Fibroblast of skin of left quadriceps (primary cell): ENCODE measurements at places on chromosomes 3 and 15.
A peak's percentile ranks its signal among the peaks of the same experiment; 100 is the strongest.

- DNase-seq: no peak
Measured at GRCh38 chr3:43010638-43011037, 31.5 kb downstream of the GASK1A start.

DNA sequence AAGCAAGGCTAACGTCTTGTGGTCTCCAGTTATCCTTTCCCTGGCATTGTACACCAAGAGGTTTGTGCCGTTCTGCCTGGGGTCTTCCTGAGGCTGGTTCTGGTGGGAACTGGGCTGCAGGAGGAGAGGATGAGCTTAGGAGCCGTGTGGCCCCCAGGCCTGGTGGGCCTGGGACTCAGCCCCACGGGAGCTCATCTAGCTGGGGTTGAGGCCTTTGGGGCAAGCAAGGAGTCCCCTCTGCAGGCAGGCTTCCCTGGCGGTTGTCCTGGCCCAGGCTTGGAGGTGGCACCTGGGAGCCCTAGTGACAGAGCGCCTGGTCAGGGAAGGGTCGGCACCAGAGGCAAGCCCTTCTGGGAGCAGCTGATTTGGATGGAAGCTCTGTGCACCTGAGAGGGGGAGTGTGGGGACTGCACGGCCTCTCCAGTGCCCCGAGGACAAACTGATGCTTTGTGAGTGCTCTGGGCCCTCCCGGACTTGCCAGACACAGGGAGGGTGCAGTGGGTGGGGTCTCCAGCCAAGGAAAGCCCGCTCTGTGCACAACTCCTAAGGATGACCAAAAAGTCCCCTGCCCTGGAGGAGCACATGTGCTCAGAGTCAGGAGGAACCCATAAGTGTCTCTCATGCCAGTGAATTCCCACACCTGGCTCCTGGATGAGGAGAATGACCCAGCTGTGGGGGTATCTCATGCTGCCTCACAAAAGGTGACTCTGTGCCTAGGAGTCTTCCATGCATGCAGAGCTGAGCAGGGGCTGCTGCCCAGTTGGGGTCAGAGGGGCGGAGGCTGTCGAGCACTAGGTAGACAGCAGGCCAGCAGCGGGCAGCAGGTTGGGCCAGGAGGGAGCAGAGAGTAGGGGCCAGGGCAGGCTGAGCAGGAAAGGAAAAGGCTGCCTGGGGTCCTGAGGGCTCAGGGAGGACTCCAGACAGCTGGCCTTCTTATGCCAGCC, 2.7 kb downstream of the PAK6 start:
- DNase-seq: no peak

DNA sequence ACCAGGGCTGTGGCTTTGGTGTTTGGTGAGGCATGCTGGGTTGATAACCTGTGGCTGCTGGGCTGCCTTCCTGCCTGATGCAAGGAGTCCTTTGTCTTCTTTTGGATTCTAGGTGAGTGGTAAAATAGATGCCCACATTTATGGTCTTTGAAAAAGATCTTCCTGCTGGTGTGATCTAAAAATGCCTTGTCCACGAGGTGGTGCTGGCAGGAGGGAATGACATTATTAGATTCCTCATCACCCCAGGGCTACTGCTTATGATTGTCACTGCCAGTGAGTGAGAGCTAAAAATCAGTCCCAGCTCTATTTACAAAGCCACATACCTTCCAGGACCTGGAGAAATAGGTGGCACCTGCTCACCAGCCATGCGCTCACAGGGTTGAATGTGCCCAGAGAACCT, 355.5 kb upstream of the ROPN1 start:
- DNase-seq: no peak

DNA sequence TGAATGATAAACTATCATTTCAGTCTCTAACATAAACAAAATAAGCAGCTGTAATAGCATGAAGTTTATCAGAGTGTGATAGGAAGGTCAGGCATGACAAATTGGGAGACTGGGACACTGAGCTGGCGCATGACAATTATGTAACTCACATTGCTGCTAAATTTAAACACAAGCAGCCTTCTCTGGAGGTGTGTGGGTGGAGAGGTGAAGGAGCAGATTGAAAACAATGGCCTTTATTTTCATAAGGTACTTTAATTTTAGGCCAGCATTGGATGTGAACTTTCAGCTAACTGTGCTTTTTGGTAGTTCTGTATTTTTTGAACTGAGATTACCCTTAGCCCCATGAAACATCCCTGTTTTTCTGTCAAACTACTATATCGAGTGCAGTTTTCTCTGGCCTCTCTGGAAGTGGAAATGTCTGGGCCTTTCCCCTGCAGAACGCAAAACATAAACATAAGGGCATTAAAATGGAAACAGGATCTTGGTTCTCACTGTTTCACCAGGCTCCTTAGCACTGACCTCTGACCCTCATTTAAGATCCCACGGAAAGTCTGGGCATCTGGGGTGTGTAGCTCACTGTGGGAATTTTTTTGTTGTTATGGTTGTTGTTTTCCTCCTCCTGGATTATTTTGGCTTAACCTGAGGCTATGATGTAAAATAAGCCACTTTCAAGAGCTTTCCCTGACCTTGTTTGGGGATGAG, 160.1 kb upstream of the DPH6 start:
- DNase-seq: no peak

DNA sequence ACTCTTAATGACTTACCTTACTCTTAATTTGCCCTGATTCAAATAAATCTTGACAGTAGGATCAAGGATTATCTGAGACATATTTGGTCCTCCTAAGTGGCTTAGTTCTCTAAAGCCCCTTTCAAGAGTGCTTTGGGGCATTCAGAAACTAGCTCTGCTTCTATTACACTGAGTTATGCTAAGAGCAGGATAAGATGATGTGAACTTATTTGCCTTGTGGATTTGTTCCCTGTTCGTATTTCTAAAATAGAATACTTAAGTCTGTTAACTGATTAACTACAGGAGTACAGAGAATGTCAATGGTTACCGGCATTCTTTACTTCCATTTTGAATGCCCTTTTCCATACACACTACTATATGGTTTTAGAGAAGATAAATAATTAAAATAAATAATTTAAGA, 14.8 kb upstream of the FRMD4B start:
- DNase-seq: no peak

DNA sequence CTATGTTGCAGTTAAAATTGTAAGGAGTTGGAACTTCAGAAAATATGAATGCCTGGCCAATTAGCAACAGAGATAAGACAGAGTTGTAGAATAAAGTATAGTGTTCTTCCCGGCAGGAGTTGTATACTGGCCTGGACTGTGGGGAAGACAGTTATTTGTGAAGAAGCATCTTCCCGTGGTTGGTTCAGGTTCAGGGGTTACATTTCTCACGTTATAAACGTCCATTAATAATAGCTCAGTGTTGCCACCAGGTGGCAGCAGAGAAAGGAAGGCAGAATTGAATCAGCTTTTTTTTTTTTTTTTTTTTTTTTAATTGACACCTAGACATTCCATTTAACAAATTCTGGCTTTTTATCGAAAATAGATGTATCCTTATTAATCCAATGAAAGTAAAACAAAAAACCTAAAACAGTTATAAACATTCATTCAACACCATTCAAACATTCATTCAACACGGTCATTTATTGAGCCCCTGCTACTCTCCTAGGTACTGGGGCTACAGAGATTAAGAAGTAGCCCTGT, 66.4 kb upstream of the NR2E3 start:
- DNase-seq: no peak

- DNase-seq: no peak
Measured at GRCh38 chr3:153242896-153243295, 80.9 kb downstream of the RAP2B start.

GRCh38 chr3:12556314-12556689, 585 bp upstream of the MKRN2 start:
- DNase-seq: no peak

- DNase-seq: no peak
Measured at GRCh38 chr3:134797057-134797740, 2.1 kb downstream of the EPHB1 start.

DNA sequence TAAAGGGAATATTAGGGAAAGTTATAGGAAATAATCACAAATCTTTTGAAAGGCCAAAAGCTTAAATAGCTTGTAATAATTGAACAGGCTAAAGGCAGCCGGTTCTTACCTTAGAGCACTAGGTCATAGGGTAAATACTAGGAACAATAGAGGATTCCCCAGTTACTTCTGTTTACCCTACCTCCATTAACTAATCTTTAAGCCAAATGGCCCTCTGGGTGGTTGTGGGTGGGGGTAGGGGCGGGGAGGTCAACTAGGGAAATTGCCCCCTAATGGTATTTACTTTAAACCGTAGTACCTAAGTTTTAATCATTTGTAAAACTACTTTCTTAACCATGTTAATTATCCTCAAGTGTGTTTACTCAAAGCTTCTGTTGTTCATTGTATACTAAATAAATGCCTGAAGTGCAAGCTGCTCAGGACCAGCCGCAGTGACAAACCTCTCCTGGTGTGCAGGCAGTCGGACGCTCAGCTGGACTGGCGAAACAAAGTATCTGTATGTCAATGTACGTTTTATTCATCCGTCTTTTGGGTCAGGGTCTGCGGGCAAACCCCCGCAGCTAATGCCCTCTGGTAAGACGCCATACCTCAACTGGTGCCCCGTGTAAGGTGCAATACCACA, 18.9 kb downstream of the MAGEL2 start:
- DNase-seq: no peak

DNA sequence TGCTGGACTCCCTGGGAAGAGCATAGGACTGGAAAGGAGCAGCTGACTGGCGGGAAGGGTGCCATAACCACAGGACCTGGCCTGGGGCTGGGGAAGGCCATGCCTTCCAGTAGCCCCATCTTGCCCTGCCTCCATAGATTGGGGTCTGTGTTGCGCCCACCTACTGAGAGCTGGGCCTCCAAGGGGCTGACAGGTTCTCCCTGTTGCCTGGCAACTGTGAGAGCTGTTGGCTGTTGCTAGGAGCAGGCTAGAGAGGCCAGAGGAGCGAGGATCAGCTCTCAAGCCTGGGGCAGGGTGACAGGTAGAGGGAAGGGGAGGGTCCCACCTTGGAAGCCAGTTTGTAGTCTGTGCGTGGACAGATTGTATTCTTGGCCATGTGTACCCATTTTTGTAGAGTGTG, 2.8 kb upstream of the GNAI2 start:
- no peak for DNase-seq

- no peak for DNase-seq
Measured at GRCh38 chr15:25394898-25395297, 43.9 kb downstream of the UBE3A start.

DNA sequence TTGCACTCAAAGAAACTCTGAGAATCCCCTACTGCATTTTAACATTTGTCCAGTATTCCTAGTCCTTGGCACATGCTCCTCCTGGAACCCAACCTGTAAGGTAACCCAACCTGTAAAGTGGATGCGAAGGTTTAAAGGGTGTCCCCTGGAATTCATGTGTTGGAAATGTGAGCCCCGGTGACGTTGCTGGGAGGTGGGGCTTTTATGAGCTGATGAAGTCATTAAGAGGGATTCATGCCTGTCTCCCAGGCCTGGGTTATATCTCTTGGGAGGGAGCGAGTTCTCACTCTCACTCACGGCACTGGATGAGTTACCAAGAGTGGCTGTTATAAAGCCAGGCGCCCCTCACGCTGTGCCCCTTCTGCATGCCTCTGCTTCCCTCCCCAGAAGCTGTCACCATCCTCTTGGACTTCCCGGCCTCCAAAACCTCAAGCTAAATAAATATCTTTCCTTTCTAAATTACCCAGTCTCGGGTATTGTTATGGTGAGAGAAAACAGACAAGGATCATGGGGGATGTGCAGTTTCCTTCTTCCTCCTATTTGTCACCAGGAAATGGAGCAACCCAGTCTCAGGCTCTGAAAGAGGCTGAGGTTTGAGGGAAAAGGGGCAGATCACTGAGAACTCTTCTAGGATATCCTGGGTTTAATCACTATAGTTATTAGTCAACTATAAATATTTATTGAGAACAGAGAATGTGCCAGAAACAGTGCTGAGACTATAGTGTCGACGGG, 7.6 kb downstream of the XXYLT1 start:
- no peak for DNase-seq

- DNase-seq: no peak
Measured at GRCh38 chr3:106824856-106825255, 552.4 kb upstream of the CCDC54 start.

DNA sequence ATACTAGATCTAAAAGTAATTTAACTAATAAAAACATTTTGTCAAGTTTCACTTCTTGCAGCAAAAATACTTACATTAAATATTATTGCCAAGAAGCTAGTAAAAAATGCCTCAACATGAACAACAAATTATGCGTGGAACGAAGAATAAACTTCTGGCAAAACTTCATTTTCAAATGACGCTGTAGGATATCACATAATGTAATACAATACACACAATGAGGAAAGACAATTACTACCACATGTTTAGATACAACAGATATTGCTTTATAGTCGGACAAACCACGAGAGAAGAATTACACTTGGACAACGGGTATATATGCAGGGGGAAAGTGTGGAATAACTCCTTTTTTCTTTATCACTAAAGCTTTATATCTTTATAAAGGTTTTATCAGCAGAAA, 21.6 kb downstream of the P3H2 start:
- DNase-seq: peak; percentile 55

GRCh38 chr3:58462829-58463180, 29.1 kb upstream of the KCTD6 start:
- no peak for DNase-seq

- DNase-seq: no peak
Measured at GRCh38 chr15:90062023-90062442, 40.2 kb downstream of the IDH2 start.

DNA sequence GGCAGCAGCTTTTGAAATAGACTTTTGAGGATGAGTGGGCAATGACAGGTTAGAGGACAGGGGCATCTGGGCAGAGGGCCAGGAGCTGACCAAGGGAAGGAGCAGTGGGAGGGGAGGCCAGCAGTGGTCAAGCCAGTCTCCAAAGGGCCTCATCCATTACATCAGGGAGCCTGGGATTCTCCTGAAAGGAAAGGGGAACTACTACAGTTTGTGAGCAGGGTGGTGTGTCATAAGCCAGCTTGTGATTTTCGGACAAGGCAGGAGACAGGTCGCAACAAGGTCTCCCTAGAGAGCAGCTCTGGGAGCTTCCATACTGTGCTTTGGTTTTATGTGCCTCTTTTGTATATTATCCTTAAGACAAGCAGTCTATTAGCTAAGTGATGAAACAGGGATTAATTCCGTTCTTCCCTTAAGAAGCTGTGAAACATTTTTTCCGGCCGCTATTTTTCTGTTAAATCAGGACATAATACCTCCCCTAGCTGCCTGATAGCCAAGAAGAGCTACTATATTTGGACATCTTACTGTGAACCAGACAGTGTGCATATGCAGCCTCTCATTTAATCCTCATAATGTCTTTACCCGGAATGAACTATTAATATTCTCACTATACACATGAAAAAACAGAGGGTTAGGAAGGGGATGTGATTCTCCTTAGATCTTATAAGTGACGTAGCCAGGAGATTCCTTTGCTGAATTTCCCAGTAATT, 46.4 kb downstream of the C2CD4B start:
- no peak for DNase-seq
